ENCODE measurements at places on chromosomes 11 and 22.

- DNase-seq, result no peak
Measured at GRCh38 chr11:27293515-27294417, 69.2 kb downstream of the CCDC34 start.

- DNase-seq, result no peak
Measured at GRCh38 chr11:129644326-129644725, 171.3 kb upstream of the TMEM45B start.

- DNase-seq, result no peak
Measured at GRCh38 chr11:134289167-134289566, 13.0 kb downstream of the GLB1L3 start.

DNA sequence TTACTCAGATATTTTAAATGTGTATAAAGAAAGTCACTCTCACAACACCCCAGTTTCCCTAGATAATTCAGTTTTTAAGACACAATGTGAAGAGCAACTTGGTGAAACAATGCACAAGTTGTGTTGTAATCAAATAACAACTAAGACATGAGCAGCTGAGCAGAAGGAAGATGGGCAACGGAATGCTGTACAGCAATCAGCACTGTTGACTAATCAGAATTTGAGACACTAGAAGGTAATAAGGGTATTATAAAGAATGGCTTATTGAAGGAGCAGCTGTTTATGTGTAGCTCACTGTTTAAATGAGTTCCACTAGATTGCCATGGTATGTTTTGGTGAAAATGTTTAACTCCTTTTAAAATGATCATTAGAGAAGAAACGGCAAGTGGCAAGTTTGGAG, 60.1 kb downstream of the SOX6 start:
- no peak for DNase-seq

DNA sequence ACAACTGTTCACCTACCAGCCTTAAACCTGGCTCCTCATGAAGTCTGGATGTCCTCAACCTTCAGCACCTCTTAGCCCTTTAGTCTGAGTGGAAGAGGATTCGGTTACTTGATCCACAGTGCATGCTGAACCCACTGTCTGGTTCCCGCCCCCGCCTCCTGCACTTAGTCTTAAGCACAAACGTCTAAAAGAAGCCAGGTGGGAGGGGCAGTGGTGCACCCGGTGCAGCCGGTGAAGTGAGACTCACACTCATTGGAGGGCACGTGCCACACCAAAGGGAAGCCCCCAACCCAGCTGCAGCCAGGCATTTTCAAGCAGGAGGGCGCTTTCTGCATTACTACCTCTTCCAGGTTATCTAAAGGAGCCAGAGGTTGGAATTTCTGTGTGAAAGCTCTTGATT, 146.8 kb downstream of the COMMD9 start:
- no peak for DNase-seq

- DNase-seq, result no peak
Measured at GRCh38 chr22:27687984-27688545, 113.5 kb downstream of the MN1 start.

GRCh38 chr22:32660292-32660691, 141.2 kb upstream of the TIMP3 start:
- DNase-seq, result peak; percentile 34

- no peak for DNase-seq
Measured at GRCh38 chr11:115693002-115693401, 188.8 kb upstream of the CADM1 start.

DNA sequence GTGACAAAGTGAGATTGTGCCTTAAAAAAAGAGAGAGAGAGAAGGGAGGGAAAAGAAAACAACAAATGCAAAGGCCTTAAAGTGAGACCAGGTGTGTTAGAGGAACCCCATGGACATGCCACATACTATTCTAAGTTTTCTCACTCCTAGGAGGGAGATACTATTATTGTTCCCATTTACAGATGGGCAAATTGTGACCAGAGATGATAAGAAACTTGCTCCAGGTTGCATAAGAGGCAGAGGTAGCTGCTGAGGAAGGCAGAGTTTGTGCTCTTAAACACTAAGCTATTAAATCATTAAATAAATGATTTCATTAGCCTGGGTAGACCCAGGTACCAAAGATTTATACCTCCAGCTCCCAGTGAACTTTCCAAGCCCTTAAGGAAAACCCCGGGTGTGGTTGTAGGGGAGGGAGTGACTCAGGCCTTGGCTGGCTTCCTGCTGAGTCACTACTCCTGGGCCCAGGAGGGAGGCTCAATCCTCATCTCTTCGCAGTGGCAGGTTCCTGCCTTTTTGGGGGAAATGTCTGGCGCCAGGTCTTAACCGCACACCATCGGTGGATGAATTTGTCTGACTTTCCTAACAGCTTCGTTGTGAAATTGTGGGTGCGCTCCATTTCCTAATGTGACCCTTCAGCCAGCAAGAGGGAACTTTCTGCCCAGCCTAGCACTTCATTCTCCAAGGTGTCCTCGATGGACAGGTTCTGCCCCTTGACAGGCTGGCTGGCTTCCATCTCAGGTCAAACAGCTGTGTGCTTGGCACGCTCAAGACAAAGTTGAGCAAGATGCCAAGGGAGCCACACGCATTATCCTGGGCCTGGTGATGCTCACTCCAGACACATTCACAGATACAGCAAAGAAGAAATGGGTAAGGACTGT, 33.4 kb upstream of the PTPRJ start:
- no peak for DNase-seq

DNA sequence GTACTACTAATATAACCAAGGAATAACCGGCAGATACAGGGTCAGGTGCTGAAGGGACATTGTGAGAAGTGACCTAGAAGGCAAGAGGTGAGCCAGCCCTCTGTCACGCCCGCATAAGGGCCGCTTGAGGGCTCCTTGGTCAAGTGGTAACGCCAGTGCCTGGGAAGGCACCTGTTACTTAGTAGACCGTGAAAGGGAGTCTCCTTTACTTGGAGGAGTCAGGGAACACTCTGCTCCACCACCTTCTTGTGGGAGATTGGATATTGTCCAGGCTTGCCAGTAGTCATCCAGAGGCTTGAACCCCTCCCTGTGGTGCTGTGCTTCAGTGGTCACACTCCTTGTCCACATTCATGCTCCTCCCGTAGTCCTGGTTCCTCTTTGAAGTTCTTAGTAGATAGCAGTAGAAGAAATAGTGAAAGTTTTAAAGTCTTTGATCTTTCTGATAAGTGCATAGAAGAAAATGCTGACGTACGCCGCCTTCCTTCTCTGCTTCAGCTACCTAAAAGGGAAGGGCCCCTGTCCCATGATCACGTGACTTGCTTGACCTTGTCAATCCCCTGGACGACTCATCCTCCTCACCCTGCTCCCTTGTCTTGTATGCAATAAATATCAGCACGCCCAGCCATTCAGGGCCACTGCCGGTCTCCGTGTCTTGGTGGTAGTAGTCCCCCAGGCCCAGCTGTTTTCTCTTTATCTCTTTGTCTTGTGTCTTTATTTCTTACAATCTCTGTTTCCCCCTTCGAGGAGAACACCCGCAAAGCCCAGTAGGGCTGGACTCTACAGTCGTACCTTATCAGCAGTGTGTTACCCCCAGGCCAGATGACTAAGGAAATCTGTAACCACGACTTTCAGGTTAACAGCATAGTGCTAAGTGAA, 6.1 kb downstream of the NUP50 start:
- no peak for DNase-seq
